H54 (cell line): ENCODE measurements at places on chromosomes 7 and 10.

DNA sequence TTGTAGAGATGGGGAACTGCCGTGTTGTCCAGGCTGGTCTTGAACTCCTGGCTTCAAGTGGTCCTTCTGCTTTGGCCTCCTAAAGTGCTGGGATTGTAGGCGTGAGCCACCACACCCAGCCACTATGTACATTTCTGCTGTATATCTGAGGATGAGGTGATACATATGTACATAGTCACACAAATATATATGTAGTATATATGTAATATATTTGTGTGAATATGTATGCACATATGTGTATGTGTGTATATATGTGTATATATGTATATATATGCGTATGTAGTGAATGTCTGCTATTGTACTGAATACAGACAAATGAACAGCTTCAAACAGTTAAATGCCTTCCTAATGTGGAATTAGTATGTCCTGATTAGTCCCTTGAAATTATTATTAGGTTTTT, 70.3 kb downstream of the EXOC6 start:
- no peak for DNase-seq

DNA sequence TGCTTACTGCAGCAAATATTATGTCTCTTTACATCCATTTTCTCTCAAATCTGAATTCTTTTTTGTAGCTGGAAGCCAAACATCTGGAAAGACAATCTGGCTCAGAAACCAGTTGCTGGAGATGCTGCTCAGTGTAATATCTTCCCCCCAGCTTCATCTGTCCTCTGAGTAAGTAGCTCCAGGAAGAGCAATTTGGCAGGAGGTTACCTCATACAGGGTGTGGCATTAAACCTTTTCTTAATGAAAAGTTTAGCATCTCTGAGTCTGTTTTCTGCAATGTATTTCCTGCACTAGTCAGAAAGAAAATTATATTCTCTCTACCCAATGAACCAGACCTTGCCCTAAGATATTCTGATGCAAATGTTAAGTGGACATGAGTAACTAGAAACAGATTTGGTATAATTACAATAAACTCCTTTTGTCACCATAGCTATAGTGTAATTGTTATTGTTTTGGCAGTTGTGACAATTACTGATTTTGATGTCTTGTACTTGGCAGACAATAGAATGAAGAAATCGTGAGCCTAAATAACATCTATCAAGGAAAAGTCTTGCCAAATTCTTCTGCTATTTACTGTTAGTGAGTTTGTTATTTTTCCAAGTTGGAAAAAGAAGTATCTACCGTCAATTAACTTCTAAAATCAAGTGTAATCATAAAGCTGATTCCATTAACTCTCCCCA, 123.3 kb downstream of the WDFY4 start:
- no peak for DNase-seq

GRCh38 chr7:135900065-135900546, 77.1 kb downstream of the MTPN start:
- DNase-seq: no peak

GRCh38 chr7:4268040-4268965, 413.8 kb upstream of the FOXK1 start:
- DNase-seq: peak; percentile 52

DNA sequence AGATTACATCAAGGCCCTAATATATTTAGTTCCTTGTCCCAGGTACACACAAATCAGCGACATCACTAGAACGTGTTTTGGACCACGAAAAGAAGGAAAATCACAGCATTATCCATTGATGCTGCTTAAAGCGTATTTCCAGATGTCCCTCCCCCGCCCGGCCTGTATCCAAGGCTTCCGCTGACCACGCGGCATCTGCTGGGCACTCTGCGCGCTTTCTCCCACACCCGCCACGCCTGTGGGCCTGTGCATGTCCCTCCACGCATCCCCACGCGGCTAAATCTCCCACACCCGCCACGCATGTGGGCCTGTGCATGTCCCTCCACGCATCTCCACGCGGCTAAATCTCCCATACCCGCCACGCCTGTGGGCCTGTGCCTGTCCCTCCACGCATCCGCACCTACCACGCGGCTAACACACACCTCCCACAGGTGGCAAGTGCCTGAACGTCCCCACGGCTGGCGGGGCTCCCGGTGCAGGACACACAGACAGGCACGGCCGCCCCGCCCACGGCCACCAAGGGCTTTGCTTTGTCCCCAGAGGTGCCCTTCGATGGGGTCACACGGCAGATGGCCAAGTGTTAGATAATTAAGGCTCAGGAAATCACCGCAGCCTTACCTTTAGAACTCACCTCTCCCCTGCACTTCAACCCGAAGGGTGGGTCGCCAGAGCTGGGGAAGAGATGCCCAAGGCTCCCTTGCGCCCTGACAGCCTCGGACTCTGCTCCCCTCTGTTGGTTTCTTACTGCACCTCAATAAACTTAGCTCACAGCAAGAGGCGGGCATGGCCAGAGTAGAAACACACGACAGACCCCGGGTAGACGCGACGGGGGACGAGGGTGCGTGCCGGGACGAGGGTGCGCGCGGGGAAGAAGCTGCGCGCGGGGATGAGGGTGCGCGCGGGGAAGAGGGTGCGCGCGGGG, 49.5 kb downstream of the DIP2C start:
- DNase-seq: no peak

DNA sequence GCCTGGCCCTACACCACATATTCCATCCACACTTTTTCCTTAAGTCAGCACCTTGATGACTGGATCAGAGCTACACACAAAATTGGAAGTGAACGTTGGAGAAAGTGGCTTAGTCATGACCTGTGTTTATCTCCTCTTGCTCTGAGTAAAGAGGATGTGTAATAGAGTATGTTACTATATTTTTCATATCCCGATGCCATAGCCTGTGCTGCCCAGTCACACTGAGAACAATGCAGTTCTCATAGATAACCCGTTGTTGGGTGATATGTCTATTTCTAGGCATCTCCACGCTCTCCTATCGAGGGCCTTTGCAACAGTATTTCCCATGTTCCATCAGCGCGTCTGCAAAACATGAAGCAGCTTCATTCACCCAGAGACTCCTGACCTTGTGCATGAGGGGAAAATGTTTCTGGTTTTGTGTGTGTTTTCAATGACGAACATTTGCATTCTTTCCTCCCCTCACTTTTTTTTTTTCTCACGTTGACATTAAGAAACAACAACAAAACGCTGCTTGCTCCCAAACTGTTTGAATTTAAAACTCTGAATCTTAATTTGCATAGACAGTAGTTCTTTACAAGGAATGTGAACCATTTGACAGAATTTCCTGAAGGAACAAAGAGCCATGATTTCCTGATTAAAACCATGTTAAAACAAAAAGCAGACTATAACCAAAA, 43.4 kb downstream of the GRK5 start:
- peak; percentile 45 for DNase-seq
